ENCODE measurements at places on chromosomes 1 and 21.

GRCh38 chr1:209556162-209556690, 27.3 kb upstream of the CAMK1G start:
- no peak for DNase-seq

DNA sequence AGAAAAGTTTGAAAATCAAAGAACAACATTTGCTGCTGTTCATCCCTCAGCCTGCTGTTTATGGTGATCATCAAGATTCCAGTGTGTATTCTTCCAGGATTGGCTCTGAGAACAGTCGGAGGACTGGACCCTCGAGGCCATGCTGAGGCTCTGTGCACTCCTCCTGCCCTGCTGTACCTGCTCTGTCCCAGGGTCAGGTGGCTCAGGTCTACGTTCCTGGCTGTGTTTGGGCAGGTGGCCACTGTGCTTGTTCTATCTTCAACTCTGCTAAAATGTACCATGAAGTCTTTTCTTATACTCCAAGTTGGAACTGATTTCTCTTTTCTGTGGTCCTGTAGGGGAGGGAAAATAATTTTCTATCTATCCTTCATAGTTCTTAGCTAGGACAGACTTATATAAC, 175.9 kb downstream of the RWDD3 start:
- DNase-seq: no peak

DNA sequence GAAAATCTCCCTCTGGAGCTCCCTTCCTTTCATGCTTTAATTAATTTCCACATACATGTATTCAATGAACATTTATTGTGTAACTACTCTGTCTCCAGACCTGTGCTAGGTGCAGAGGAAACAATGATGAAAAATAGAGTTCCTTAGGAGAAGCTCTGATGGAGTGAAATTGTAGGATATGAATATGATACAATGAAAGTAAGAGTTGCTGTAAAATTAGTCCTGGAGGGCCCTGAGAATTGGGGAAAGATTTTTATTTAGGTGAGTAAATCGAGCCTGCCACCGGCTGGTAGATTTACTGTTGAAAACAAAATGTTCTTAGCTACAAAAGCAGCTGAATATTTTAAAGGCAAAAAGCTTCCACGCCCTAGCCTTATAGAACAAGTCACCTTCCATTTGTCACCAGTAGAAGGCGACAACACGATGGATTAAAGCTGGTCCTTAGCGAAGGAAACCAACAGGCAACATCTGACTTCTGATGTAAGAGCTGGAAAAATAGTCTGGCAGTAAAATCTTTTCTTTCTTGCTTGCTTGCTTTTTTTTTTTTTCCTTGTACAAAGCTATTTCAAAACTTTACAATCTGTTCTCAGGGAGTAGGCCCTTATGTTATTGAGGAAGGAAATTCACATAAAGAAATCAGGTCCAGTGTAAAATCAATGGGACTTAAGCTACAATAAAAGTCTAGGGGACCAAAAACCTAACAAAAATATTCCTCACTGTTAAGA, 82.0 kb upstream of the ROR1 start:
- DNase-seq: peak; percentile 22

GRCh38 chr1:115706587-115707425, 61.7 kb downstream of the CASQ2 start:
- no peak for DNase-seq

DNA sequence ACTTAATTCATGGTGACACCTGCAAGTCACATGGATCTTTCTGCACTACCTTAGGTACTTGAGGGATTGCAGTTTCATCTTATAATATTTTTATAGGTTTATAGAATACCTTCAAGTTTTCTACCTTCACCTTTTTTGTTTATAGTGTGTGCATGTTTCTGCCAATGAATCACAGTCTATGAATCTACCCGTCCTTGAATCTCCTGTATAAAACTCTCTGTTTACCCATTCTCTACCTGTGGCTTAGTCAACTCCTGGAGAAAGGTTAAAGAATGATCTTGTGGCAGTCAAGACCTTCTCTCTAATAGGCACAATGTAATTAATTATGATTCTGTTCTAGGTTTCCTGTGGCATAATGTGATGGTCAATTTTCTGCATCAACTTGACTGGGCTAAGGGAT, 3.2 kb upstream of the GSTM2 start:
- DNase-seq: no peak

DNA sequence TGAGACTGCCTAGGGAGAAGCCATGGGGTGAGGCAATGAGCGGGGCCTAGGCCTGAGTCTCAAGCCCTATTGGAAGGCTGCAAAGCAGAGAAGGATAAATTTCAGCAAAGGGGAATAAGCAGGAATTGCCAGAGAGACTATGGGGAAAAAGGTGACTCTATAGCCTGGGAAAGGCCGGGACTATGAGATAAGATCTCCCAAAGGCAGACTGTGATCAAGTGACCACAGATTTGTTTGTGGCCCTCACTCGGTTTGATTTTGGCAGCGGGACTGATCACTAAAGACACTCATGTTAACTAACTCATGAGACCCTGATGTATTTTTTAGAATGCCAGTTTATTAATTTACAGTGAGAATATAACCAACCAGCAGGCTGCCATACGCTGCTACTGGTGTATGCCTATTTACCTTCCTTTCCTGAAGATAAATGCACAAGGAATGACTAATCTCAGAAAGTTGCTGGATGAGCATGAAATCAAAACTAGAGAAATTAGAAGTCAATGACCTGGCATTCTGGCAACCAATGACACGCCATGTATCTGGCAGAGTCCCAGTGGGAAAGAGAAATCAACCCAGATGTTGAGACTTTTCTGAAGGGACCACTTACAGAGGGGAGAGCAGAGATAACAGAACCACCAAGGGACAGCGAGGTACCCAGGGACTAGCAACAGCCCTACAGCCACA, 4.3 kb downstream of the HSF2BP start:
- no peak for DNase-seq

GRCh38 chr1:35171579-35171978, 21.4 kb downstream of the SFPQ start:
- no peak for DNase-seq

GRCh38 chr1:97137862-97138514, 416.4 kb downstream of the PTBP2 start:
- peak; percentile 18 for DNase-seq

DNA sequence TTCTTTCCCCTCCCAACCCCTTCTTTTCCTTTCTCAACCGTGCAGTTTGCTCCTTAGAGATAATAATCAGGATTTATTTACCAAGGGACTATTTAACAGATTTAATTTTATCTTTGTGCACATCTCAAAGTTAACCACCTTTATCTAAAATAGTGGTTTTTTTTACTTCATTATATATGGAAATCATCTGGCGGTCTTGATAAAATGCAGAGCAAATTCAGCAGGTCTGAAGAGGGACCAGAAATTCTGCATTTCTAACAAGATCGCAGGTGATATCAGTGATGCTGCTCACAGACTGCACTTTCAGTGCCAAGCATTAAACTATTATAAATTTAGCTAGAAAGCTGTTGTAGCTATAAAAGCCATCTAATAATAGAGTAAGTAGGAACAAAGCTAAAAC, 83.4 kb upstream of the NEGR1 start:
- no peak for DNase-seq

DNA sequence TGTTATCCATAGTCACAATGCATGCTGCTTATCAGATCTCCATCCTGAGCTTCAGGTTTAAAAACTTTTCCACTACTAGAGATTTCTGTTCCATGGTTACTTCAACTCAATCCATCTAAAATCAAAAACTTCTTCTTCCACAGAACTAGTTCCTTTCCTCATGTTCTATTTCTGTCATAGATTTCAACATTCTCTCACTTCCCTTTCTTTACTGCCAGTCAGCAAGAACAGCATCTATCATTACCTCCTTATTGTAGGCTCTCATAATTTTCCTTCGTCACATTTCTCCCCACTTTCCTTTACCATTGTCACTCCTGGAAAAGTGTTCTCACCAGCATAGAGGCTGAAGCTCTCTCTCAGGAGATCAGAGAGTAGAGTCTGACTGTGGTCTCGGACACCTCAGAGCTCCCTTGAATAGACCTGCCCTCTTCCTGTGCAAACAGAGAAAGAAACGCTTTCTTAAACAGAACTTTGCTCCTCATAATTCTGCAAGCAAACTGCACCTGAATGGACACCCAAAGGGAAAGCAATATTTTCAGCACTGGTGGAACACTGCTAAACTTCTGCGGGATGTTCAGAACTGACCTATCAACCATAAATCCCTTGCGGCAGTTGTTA, 48.7 kb upstream of the KIRREL1 start:
- no peak for DNase-seq

DNA sequence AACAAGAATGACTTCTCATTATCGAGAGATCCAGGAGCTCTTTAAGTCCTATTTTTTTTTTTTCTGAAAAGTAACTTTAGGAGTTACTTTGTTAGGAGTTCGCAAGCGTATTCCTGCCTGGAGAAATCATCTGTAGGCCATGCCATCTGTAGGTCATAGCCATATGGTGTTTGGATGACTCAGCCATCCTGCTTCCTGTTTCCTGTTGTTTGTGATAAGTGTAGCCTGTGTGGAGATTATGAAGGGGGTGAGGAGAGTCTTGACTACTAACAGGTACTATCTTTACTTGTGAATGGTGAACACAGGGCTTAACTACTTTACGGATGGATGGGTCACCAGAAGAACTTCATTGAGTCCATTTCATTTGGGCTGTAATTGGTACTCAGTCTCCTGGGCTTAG, 327.2 kb downstream of the PTPRU start:
- no peak for DNase-seq

DNA sequence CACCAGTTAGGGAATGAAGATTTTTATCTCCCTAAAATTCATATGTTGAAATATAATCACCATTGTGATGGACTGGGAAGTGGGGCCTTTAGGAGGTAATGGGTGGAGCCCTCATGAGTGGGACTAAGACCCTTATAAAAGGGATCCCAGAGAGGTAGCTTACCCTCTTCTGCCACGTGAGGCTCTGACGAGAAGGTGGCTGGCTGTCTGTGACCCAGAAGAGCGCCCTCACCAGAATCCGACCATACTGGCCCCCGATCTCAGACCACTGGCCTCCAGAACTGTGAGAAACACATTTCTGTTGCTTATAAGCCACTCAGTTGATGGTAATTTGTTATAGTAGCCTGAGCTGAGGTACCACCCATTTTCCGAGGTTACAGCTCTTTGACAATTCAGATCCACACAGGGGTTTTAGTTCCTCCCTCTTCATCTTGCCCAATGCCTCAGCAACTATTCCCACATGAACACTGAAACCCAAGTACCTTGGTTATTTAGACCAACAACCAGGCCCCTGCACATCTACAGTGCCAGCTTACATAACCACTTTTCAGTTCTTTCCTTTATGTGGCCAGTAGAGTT, 27.6 kb upstream of the HUNK start:
- DNase-seq: no peak

- no peak for DNase-seq
Measured at GRCh38 chr1:147636314-147636713, 34.0 kb downstream of the ACP6 start.

- DNase-seq: no peak
Measured at GRCh38 chr1:86502721-86503405, 34.1 kb downstream of the CLCA1 start.

DNA sequence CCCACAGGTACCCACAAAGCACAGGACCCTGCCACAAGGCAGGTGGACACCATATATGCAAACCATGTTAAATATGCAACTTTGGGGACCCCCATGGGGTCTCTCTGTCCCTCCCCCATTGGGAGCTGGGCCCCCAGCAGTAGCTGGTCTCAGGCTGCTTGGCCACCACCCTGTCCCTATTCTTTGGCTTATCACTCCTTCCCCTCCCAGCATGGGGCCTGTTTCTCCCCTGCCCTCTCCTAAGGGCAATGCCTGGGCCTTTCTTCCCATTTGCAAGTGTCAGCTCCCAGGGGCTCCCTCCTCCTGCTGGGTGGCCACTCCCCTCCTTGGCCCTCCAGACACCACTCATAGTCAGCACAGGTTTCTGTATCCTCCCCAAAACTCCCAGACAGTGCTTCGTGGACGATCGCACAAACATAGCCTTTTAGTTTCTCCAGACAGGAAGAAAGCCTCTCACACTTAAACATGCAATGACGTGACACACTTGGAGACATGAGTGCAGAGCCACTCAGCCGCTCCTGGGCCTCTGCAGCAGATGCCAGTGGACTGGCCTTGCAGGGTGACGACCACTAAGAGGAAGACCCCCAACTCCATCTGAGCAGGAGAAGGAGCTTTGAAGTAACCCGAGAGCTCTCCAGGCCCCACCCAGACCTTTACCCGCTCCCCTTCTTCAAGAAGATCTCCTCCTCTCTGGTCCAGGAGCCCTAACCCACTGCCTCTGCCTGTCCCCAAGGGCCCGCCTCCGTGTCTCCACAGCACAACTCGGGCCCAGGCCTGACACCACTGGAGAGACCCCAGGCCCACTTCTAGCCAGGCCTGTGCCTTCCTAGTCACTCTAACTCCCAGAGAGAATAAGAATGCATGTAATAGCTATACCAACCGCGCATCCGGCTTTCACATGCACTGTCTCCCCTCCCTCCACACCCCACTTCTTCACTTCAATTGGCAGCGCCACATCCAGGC, 22.9 kb downstream of the CITED4 start:
- no peak for DNase-seq

- no peak for DNase-seq
Measured at GRCh38 chr1:67970088-67970487, 80.3 kb downstream of the DIRAS3 start.

DNA sequence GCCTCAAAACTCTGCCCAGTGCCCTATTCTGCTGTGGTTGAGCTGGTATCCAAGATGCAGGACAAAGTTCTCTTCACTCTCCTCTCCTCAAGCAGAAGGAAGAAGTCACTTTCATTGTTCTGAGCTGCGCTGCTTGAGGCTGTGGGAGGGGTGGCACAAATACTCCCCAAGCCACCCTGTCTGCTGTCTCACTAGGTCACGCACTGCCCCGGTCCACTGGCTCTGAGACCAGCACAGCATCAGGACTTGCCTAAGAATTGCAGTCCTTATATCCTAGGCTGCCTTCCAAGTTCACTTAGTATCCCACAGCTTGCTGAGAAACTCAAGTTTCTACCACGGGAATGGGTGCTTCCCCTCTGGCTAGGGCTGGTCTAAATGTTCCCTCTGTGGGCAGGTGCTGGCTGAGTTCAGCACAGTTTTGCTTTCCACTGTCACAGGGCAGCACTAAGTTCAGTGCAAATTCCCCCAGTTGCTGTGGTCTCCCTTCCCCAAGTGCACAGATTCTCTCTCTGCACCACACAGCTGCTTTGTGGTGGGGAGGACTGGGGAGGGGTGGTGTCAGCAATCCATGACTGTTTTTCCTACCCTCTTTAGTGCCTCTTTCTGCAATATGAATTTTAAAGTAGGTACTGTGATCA, 32.4 kb downstream of the SLC9C2 start:
- DNase-seq: no peak

- DNase-seq: no peak
Measured at GRCh38 chr1:20375563-20375962, 84.9 kb downstream of the VWA5B1 start.

DNA sequence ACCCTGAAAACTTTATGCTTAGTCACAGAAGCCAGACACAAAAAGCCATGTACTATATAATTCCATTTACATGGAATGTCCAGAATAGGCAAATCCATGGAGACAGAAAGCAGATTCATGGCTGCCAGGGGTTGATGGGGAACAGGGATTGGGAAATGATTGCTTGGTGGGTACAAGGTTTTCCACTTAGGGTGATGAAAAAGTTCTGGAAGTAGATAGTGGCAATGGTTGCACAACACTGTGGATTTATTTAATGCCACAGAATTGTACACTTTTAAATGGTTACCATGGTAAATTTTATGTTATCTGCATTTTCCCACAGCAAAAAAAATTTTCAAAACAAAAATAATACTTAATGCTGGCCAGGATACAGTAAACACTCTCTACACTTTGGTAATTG, 40.6 kb downstream of the ENAH start:
- DNase-seq: no peak

- DNase-seq: no peak
Measured at GRCh38 chr1:56304975-56305374, 274.4 kb downstream of the PLPP3 start.

Data from activated CD4-positive, alpha-beta memory T cell treated with anti-CD3 and anti-CD28 coated beads, Interleukin-2, amount 10 ng/mL, durations not matched to agents 7 days and 5 days (primary cell).